ENCODE measurements at places on chromosomes 16 and 17. TPM values are rescaled to one million over a fixed set of nuclear protein-coding genes. Genes with fewer than 3 reads are reported as not detected.

Gene TM4SF5
- not detected for total RNA-seq

Gene KRT33A
- not detected for total RNA-seq

Gene CD79B
- not detected for total RNA-seq

Gene SUPT4H1
- 108 TPM for total RNA-seq

Gene ELMO3
- 1.2 TPM for total RNA-seq

Gene UTS2R
- total RNA-seq: not detected

GRCh38 chr16:11411059-11411550 is 65.8 kb downstream of the RMI2 start:
- DNase-seq: no peak

DNA sequence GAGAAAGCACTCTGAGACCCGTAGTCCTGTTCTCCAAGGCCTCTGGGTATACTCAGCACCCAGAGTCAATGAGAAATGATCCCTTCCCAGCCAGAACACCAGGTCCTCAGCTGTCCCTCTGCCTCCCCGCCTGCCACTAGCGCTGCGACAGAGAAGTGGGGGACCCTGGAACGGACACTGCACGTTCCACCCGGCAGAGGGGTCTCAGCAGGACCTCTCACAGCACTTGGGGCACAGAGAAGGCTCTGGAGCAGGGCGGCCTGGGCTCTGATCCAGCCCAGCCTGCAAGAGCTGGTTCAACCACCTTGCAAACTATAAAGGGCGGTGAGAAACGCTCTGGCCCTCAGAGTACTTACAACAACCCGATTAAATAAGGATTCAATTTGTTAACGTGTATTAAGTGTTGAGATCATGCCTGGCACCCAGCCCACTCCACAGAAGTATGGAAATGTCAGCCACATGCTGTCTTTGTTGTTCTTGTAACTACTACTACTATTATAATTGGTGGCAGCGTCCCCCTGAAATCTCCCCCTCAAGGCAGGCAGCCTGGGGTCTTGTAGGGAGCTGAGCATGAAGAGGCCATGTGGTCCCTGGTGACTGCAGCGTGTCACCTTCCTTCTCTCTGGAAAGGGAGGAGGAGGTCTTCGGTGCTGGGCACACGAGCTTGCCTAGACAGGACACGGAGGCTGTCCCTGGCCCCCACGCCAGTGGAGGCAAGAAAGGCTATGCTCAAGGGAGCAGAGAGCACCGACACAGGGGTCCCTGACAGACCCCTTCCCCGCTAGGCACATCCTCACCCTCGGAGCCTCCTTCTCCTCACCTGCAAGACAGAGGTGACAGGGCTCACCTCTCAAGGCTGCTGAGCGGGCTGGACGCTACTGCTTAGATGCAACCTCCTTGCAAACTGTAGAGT is 2.4 kb downstream of the OSGIN1 start:
- DNase-seq: peak; percentile 36

DNA sequence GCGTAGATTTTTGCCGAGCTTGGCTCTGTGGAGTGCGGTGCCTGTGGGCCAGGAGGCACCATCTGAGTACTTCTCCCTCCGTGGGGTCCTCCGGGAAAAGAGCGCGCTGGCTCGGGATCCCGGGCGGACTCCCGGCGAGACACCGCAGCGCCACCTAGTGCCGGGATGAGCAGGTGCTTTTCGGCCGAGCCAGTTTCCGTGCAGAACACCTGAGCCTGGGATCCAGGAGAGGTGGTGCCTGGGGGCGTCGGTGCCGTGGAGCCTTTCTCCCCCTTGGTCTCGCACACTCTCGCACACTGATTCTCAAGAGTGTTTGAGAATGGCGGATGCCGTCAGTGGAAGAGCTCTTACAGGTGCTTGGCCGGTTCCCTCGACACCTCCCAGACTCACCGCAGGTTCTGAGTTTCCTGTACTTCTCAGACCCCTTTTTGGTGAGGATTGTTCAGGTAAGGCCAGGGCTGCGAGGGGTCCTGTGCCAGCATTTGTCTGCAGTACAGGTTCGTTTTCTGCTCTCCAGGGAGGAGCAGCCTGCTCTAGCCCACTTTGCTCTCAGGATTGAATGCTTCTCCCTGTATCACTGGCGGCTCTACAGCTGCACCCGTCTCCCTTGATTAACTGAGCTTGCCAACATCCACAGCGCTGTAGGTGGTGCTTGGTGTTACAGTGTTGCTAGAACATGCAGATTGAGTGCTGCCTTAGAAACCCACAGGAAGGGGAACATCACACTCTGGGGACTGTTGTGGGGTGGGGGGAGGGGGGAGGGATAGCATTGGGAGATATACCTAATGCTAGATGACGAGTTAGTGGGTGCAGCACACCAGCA is 23.3 kb downstream of the TBCD start:
- DNase-seq: peak; percentile 10

- no peak for DNase-seq
Observed at GRCh38 chr17:51427856-51428255, 167.5 kb downstream of the UTP18 start.

DNA sequence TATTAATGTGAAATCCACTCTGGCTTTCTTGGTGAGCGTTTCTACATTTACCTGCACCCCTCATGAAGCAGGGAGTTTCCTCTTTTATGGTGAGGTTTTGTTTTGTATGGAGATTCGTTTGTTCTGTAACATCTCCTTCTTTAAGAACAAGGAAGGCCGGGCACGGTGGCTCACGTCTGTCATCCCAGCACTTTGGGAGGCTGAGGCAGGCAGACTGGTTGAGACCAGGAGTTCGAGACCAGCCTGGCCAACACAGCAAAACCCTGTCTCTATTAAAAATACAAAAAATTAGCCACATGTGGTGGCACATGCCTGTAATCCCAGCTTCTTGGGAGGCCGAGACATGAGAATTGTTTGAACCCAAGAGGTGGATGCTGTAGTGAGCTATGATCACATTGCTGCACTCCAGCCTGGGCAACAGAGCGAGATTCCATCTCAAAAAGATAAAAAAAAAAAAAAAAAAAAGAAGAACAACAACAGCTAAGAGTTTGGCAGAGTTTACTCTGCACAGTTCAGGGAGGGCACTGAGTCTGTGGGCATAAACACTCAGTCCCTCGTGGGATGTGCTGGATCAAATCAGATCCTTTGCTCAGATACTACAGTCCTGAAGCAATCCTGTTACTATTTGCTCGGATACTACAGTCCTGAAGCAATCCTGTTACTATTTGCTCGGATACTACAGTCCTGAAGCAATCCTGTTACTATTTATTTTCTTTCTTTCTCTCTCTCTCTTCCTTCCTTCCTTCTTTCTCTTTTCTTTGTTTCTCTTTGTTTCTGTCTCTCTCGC is 28.9 kb downstream of the ADCY9 start:
- DNase-seq: no peak

- peak; percentile 65 for DNase-seq
Observed at GRCh38 chr16:68287276-68288251, 23.2 kb downstream of the SLC7A6OS start.

GRCh38 chr17:47973541-47973940 is 2.6 kb downstream of the CDK5RAP3 start:
- no peak for DNase-seq

DNA sequence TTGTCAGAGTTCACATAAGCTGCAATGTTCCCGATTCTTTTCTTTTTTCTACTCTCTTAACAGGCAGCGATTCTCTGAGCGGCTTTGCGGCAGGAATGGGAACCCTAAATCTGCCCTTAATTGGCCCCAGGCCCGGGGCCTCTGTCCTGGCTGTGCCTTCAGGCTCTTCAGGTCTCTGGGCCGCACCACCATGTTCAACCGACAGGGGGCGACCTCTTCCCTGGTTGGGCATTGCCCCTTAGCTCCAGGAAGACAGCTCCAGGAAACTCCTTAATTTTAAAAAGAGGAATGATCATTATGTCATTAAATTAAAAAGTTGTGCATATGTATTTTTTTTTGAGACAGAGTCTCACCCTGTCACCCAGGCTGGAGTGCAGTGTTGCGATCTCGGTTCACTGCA is 20.3 kb downstream of the CACNG5 start:
- DNase-seq: no peak

GRCh38 chr16:19382887-19383816 is 34.5 kb upstream of the TMC5 start:
- DNase-seq: no peak

DNA sequence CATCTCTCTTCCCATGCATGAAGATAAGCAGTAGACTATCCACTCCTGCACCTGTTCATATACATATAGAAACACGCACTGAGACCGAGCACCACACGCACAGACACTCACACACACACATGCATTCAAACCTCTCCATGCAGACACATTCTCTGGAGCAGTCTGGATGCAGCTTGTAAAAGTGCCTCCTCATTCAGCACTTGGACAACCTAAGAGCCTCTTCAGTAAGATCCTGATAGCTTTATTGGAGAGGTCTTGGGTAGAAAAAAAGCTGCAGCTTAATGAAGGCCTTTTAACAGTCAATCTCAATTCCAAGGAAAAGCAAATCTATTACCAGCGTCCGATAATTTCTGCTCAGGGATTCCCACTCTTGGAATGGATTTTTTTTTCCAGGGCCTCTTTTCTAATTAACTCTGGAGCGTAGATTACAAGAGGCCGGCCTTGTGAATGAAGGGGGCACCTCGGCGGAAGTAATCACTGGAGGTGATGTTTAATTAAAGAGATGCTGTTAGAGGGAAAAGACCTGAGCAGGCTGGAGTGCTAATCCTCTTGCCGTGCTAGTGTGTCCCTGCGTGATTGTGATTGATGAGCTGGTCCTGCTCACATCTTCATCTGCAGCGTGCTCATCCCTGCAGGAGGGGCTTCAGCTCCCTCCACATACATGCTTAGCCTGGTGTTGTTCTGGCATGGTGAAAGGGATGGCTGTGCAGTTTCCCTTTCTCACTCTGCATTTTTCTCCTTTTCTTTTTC is 155.1 kb downstream of the RBFOX1 start:
- DNase-seq: no peak

GRCh38 chr17:46726206-46726605 is 92.3 kb downstream of the WNT3 start:
- DNase-seq: peak; percentile 61

DNA sequence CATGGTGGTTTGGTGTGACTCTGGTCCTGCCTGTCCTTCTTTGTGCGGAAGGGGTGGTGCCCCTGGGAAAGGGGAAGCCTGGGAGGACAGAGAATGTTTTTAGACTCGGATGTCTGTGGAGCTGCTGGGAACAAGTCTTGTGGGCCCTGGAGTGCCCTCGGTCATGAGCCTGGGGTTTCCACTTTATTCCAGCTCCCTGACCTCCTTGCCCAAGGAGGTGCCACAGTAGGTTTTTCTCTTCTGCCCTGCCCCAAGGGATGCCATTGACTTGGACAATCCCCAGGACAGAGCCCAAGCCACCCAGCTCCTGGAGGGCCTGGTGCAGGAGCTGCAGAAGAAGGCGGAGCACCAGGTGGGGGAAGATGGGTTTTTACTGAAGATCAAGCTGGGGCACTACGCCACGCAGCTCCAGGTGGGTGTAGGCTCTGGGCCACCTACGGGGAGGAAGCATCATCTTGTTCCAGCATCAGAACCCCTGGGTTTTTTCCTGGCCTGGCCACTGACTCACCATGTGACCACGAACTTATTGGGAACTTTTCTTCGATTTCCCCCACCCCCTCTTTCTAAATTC is 1.4 kb downstream of the STAT5A start:
- no peak for DNase-seq

GRCh38 chr16:47979164-47979520 is 176.7 kb downstream of the ABCC12 start:
- no peak for DNase-seq

DNA sequence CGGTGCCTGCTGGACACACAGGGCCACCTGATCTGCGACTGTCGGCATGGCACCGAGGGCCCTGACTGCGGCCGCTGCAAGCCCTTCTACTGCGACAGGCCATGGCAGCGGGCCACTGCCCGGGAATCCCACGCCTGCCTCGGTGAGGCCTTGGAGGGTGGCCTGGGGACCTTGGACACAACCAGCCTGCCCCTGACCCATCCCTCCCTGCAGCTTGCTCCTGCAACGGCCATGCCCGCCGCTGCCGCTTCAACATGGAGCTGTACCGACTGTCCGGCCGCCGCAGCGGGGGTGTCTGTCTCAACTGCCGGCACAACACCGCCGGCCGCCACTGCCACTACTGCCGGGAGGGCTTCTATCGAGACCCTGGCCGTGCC is 1.4 kb downstream of the NTN3 start:
- no peak for DNase-seq

- DNase-seq: no peak
Observed at GRCh38 chr16:81394416-81394815, 50.2 kb upstream of the CMIP start.

DNA sequence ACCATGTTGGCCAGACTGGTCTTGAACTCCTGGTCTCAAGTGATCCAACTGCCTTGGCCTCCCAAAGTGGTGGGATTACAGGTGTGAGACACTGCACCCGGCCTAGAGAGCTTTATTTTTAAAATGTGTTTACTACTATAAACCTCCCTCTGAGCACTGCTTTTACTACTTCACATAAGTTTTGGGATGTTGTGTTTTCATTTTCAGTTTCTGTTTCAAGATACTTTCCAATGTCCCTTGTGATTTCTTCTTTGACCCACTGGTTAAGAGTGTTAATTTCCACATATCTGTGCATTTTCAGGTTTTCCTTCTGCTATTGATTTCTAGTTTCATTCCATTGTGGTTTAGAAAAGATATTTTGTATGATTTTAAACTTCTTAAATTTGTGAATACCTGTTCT is 74.4 kb downstream of the NETO2 start:
- no peak for DNase-seq

GRCh38 chr16:57988929-57989328 is 11.5 kb downstream of the ZNF319 start:
- no peak for DNase-seq

DNA sequence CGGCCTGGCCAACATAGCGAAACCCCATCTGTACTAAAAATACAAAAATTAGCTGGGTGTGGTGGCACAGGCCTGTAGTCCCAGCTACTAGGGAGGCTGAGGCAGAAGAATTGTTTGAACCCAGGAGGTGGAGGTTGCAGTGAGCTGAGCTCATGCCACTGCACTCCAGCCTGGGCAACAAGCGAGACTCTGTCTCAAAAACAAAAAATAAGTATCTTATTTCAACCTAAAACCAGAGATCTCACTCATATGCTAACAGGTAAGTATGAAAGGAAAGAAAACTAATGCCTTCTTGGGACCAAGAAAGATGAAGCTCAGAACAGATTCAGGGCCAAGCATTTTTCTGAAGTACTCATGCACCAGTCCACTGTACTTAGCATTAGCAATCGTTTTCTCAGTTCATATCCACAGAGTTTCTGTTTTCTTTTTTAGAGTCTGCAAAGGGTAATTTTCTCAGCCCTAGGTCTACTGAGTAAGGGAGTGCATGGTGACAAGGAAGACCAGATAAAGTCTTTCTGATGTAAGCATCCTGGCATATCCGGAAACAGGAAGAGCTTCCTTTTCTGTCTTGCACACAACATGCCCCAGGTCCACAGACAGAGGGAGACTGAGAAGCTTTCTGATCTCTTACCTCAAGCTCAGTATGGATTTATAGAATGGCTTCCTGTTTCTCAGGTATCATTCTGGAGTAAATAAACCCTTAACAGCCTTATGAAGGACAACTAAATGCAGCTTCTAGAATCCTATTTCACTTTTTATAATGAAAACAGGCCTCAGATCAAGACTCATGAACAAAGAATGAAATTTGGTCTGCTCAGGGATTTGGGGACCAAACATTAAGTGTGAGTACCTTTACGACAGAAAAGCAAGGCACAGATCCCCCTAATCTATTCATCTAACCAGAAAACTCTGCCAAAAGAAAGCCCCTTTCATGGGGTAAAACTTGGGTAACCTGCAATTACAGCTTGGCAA is 38.7 kb upstream of the FOXJ1 start:
- DNase-seq: no peak
